ENCODE measurements at places on chromosomes 5 and 9. TPM values are rescaled to one million over a fixed set of nuclear protein-coding genes. Genes with fewer than 3 reads are reported as not detected.

- H3K4me3 ChIP-seq = no peak overlapping the region
- H3K27ac ChIP-seq = peak overlapping the region; percentile 91
Observed at GRCh38 chr9:127963041-127963358, 17.8 kb downstream of the EEIG1 start.

GRCh38 chr9:131279196-131279862 lies 3.0 kb upstream of the FAM78A start:
- H3K27ac ChIP-seq = no peak overlapping the region
- no peaks in the 10 kb centered on the region for H3K4me1 ChIP-seq
- no peaks in the 10 kb centered on the region for H3K36me3 ChIP-seq
- DNase-seq = no peak
- no peak overlapping the region for H3K4me3 ChIP-seq
- H3K27me3 ChIP-seq = no peaks in the 10 kb centered on the region

Gene LRRTM2
- 1.6 TPM for total RNA-seq

Gene GGTA1
- 12.8 TPM for total RNA-seq

DNA sequence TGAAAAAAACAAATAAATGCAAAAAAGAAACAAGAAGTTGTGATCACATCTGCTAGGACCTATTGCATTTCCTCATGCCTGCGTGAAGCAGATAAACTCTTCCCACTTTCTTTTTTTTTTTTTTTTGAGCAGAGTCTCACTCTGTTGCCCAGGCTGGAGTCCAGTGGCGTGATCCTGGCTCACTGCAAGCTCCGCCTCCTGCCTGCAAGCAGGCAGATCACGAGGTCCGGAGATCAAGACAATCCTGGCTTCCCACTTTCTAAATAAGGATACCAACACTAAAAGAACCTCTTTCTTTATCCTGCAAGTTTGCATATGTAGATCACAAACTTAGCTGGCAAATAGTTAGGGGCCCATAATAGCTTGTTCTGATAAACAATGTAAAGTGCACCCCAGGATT lies 128.6 kb downstream of the ASTN2 start:
- H3K4me1 ChIP-seq = no peaks in the 10 kb centered on the region
- H3K27me3 ChIP-seq = no peaks in the 10 kb centered on the region
- H3K27ac ChIP-seq = no peak overlapping the region
- DNase-seq = no peak
- H3K4me3 ChIP-seq = no peak overlapping the region

DNA sequence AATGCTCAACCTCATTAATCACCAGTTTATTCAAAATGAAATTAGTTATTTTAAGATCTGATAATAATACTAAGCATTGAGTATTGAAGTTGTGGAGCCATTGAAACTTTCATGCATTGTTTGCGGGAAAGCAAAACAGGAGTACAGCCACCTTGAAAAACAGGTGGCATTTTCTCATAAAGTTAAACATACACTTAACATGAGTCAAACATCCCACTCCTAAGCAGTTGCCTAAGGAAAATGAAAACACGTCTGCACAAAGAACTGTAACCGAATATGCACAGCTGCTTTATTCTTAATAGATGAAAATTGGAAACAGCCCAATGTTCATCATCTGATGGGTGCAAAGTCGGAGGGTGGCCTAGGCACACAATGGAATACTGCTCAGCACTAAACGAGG lies 177.3 kb downstream of the IRX2 start:
- no peaks in the 10 kb centered on the region for H3K4me1 ChIP-seq
- H3K27ac ChIP-seq = no peak overlapping the region
- H3K4me3 ChIP-seq = no peak overlapping the region
- DNase-seq = no peak

Gene ANKRD55
- total RNA-seq = not detected

Gene NUDT12
- 19.9 TPM for total RNA-seq

Gene IFNA21
- total RNA-seq = not detected

Data from adrenal gland (tissue), 19 donors.